ENCODE measurements at places on chromosomes 16 and 17.
A peak's percentile ranks its signal among the peaks of the same experiment; 100 is the strongest.

DNA sequence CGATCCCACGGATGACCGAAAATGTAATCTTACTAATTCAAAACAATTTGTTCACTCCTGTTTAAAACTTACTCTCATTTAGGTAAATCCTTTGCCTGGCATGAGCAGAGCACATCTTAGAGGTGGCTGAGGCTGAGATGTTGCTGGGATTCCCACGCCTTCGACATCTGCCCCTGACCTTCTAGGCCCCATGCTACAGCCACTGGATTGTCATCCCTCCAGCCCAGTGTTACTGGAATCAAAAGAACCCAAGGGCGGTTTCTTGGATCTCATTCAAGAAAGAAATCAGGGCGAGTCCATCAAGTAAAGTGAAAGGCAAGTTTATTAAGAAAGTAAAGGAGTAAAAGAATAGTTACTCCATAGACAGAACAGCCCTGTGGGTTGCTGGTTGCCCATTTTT, 64.5 kb upstream of the SHISA6 start:
- no peak for DNase-seq

- DNase-seq, result no peak
Observed at GRCh38 chr16:77910021-77910420, 112.3 kb upstream of the CLEC3A start.

DNA sequence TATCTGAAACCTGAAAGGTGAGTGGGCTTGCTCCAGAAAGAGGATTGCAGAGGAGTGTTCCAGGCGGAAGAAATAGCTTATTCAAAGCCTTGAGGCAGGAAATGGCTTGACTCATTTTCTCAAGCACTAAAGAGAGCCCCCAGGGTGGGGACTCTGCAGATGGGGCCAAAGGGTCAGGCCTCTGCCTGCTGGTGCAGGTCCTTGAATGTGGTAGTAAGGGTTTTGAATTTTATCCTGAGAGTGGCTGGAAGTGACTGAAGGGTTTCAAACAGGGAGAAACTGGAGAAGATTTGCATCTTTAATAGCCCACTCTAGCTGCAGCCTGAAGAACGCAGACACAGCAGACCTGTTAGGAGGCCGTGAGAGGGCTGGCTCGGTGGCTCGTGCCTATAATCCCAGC, 144.4 kb downstream of the CCT6B start:
- DNase-seq, result no peak

GRCh38 chr16:79062821-79063220, 537.7 kb downstream of the MAF start:
- DNase-seq, result peak; percentile 37

DNA sequence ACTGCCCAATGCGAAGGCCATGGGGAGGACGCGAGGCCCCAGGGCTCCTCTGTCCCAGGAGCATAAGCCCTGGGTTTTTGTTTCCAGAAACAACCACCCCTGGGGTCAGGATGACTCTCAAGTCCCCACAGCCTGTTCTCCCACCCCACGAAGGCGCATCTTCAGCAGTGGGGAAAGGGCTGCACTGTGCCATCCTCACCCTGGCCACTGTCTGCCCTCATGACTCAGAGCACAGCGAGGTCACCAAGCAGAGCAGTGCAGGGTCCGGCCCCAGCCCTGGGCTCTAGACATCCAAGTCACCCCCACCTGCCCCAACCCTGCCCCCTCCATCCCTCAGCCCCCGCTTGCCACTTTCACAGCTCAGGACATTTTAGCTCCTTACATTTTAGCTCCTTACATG, 22.7 kb upstream of the KSR1 start:
- DNase-seq, result no peak

GRCh38 chr16:2450535-2450934, 9.4 kb upstream of the TEDC2 start:
- no peak for DNase-seq

GRCh38 chr17:62616993-62617893, 10.2 kb upstream of the MRC2 start:
- no peak for DNase-seq

DNA sequence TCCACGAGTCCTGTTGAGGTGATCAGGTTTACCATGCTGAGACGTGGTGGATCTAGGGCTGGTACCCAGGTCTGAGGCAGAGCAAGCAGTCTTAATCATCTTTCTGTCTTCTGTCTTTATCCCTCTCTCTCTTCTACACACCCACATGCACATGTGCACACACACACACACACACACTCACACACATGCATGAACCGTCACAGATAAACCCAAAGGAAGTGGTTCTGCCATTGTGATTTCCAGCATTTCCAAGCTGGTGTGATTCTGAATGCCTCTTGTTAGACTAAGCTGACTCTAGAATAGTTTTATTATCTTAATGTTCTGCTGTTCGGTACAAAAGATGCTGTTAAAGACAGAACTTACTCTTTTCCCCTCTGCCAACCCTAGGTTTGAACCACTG, 411.8 kb upstream of the SALL1 start:
- no peak for DNase-seq
